Stimulated activated CD8-positive, alpha-beta memory T cell treated with anti-CD3 and anti-CD28 coated beads, Interleukin-15, amount 100 ng/mL, for 48 hours (primary cell): ENCODE measurements at places on chromosomes 6 and 20.

DNA sequence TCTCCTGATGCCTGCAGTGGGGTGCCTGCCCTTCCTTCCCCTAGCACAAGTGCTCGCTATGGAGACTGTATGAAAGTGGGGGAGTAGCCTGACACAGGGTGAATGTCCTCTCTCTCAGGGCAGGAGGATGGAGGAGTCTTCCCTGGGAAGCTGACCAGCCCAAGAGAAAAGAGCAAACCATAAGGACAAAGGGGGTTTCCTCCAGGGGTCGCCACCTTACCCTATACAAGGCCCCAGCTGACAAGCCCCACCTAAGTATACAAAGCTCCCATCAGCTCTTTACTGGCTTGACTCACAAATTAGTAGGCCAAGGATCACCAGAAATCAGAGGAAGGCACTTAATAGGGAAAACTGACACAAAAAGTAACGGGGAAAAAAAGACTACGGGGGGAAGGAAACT, 54.1 kb downstream of the PLAGL1 start:
- no peak for DNase-seq

- DNase-seq, result no peak
Measured at GRCh38 chr6:125550892-125551291, 198.5 kb upstream of the HEY2 start.

GRCh38 chr6:11397622-11398450, 139.7 kb upstream of the TMEM170B start:
- no peak for DNase-seq

DNA sequence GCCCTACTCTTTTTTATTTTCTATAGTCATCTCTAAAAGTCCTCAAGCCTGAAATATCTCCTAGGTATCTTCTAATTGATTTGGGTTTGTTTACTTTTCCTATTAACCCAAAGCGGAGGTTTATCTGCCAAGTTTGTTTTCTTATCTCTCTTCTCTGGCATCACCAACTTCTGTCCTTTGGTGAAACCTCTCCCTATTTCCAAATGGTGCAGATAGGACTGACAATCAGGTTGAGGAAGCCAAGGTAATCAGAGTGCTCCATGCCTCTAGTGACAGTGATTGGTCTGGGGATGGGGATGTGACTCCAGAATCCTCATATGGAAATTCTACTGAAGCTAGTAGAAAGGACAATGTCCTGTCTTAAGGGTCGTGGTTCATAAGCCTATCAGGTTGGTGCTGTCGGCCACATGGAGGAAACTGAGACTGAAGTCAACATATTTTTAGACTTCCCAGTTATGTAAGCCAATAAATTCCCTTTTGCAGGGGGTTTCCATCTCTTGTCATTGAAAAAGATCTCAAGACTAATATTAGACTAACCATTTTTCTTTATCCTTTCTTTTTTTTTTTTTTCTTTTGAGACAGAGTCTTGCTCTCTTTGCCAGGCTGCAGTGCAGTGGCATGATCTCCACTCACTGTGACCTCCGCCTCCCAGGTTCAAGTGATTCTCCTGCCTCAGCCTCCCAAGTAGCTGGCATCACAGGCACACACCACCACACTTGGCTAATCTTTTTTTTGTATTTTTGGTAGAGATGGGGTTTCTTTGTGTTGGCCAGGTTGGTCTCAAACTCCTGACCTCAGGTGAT, 28.0 kb downstream of the KIF6 start:
- DNase-seq, result no peak

GRCh38 chr20:37511610-37512275, 9.3 kb upstream of the NNAT start:
- DNase-seq, result no peak

GRCh38 chr6:26260110-26260637, 104.8 kb upstream of the BTN3A2 start:
- no peak for DNase-seq

GRCh38 chr6:1716396-1716795, 106.7 kb downstream of the FOXC1 start:
- no peak for DNase-seq

DNA sequence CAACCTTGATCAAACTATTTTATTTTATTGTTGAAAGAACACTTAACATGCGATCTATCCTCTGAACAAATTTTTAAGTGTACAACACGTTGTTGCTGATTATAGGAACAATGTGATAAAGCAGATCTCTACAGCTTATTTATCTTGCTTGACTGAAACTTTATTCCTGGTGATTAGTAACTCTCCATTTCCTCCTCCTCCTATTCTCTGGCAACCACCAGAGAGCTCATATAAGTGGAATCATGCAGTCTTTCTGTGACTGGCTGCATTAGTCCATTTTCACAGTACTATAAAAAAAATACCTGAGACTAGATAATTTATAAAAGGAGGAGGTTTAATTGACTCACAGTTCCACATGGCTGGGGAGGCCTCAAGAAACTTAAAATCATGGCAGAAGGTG, 218.1 kb downstream of the LRFN2 start:
- DNase-seq, result no peak

GRCh38 chr6:1590580-1590979, 19.1 kb upstream of the FOXC1 start:
- no peak for DNase-seq
